Islet precursor cell (in vitro differentiated cells): ENCODE measurements at places on chromosomes 5 and 9.

GRCh38 chr9:133959171-133959570 lies 33.0 kb downstream of the VAV2 start:
- no peak for DNase-seq

DNA sequence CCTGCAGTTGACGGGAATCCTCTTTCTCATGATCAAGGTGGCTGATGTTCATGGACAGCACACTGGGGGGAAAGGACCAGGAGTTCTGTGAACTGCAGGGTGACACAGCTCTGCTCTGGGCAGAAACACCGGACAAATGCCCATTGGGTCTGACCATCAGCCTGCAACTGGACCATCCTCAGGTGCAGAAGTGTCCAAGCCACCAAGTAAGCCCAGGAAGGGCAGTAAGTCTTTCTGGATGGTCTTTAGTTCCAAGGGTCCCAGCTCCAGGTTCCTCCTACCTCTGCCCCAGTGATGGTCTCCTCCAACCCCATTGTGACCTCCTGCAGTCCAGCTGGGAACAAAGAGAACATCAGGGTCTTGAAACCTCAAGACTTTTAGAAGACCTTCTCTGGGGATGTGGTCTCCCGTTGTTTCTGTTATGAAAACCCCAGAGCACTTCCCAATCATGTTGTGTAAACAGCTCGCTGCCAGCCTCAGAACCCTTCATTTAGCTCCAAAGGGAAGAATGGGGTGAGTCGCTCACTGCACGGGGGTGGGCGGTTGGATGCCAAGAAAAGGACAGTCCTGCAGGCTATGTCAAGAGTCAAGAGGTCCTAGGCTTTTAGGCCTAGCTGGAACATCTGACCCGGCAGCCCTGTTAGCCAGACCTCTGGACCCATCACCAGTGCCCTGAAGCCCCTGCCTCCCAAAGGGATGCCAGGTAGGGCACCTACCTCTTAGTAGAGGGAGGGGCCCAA lies 41.8 kb upstream of the TCF7 start:
- no peak for DNase-seq

- DNase-seq: no peak
Observed at GRCh38 chr5:93099902-93100347, 481.1 kb downstream of the NR2F1-AS1 start.

DNA sequence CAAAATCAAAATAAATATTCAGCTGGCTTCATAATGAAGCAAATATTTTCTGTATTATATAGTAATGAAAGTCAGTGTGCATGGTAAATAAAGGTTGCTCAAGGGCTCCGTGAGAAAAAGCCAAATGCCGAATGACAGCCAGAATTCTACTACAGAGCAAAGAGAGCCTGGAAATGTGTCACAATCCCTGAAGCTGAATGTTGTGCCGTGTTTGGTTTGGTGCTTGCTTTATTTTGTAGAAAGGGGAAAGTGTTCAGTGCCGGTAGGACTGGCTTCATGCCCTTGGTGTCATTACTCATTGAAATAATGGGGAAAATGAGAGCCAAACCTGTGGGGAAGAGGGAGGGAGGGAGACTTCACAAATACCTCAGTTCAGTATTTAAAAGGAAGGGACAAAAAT lies 26.8 kb upstream of the ADAMTSL1 start:
- DNase-seq: no peak

DNA sequence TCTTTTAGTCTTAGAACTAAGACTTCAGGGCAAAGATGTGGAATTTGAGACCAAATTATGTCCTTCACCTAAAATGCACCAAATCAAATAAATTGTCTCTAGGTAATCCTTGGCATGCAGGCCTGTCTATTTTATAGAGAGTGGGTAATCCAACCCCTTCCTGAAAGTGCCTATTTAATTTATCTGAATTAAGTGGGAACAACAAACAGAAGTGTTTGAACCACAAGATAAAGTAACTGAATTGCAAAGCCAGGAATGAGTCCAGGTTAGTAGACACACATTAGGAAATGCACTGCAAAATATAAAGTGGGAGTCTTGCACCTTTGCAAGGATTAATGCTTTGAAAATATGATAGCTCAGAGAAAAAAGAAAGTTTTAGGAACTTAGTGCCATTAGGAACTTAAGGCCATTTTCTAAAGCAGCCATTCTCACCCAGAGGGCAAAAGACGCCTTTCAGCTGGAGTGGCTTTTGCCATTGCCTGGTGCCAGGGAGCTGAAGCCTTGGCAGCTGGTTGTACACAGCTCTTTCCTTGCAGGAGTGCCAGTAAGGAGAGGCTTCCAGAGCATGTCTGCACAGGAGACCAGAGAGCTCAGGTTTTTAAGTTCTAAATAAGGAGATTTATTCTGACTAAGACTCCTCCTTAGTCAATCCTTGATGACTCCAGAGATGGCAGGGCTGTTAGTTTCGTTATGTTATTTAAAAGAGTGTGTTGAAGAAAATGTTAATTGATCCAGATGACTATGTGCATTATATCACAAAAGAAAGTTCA lies 151.7 kb upstream of the ELL2 start:
- DNase-seq: no peak

GRCh38 chr9:78248635-78249034 lies 12.8 kb downstream of the CEP78 start:
- no peak for DNase-seq

DNA sequence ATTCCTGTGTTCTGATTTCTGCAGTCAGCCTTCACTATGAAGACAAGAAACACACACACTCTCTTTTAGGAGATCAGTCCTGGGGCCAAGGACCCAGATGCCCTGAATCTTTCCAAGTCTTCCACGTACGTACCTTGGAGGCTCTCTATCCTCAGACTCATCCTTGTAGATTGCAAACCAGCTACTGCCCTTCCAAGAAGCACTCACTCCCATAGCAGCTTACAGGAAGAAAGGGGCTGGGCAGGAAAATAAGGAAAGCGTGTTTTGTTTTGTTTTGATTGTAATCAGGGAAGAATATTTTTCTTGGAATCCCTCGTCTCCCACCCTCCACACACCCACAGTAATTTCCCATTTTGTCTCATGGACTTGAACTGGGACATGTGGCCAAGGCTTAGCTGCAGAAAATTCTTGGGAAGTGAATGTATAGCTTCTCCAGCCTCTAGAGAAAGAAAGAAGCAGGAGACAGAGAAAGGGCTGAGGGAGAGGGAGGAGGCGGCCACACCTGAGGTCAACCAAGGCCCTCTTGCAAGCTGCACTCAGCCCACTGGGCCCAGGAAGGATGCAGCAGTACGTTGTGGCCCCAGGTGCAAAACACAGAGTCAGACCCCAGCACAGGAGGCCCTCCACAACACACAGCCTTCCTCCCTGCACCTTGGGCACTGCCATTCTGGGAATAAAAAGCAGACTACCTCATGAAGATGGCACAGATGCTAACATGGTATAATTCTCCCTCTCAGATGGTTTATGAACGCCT lies 29.9 kb downstream of the IRX2 start:
- peak; percentile 7 for DNase-seq

DNA sequence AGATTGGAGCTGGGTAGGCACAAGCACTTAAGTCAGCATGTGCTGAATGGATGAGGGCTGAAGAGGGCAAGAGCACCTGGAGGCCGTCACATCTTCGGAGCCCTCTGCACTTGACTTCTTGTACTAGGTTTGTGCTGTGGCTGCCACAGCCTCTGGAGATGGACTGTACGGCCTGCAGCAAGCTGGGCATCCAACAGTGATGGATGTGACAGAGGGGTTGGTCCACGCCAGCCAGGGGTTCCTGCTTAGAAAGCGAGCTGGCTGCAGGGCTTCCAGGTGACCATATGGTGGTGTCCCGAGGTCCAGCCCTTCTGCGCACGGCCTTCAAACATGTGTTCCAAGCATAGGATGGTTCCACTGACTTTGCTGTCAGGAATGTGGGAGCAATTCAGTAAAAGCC lies 65.1 kb upstream of the PHYKPL start:
- peak; percentile 43 for DNase-seq

DNA sequence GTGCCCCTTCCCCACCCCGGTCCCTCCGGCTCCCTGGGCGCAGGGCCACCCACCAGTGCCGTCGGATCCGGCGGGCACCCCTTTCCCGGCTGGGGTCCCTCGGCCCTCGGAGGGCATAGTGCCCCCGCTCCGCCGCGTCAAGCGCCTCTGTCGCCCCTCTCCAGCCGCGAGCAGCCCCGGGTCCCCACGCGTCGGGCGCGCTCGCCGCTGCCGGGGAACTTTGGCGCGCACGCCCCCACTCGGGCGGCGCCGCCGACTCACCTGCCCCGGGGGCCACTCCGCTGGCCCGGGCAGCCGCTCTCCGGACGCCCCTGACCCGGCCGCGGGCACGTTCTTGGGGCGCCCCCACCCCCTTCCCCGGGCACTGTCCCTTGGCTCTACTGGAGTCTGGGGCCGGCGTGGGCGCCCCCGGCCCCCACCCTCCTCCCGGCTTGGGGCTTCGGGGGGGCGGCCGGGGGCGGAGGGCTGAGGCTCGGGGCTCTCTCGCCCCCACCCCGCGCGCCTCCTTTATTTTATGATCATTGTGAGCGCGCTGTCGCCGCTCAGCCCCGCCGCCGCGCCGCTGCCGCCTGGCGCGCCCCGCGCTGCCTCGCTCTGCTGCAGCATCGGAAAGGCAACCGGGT lies 1.1 kb upstream of the FAM78A start:
- DNase-seq: no peak

DNA sequence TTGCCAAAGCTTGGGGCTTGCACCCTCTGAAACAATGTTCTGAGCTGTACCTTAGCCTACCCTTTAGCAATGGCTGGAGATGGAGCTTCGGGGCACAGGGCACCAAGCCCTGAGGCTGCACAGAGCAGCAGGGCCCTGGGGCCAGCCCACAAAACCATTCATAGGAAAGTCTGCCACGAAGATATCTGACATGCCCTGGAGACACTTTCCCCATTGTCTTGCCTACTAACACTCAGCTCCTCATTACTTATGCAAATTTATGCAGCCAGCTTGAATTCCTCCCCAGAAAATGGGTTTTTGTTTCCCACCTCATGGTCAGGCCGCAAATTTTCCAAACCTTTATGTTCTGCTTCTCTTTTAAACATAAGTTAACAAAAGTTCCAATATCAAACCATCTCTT lies 105.7 kb downstream of the DTWD2 start:
- DNase-seq: no peak

GRCh38 chr5:64526734-64527439 lies 21.1 kb downstream of the RGS7BP start:
- DNase-seq: no peak

- no peak for DNase-seq
Observed at GRCh38 chr5:7391215-7391614, 4.7 kb upstream of the ADCY2 start.

DNA sequence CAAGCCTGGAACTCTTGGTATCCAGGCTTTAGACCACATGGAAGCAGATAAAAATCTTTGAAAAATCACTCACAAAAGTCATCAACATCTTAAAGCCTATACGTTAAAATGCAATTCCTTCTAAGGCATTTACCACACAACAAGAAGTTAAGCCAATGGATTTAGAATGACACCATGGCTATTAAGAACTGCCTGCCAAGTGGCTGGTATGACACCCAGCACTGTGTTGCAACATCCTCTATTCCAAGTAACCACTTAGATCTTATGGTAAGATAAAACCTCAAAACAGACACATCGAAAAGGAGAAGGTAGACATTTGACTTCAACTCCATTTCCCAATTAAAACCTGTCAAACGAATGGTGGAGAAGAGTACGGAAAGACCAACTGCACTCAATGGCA lies 344.2 kb upstream of the SLC30A5 start:
- DNase-seq: no peak

DNA sequence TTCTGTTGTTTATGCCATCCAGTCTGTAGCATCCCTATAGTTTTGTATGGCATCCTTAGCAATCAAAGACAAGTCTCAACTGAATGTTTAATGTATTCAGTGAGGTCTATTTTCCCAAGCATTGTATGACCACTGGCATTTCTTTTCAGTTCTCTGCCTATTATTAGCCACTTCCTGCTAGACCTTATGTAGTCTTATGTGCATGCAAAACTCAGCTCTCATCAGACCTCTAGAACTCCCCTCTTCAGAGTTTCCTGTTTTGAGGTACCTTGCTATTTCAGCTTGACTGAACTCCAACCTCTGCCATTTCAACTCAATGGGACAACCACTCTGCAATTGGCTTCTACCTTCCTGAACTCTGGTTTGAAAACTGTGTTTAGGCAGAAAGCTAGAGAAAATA lies 113.2 kb downstream of the SLC25A46 start:
- no peak for DNase-seq

DNA sequence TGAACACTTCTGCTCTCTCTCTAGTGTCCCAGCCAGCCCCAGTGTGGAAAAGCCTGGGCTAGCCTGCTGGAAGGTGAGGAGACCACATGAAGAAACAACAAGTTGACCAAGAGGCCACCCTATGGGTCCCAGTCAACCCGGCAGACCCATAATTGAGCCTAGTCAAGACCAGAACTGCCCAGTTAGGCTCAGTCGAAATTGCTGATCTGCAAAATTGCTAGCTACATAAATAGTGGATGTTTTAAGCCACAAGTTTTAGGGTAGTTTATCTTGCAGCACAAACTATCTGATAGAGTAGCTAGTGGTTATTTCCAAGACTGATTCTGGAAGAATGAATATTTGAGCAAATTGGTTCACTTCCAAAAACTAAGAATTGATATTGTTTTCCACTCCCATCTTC lies 82.3 kb upstream of the CCDC112 start:
- DNase-seq: no peak

- no peak for DNase-seq
Observed at GRCh38 chr5:34891981-34892380, 23.3 kb downstream of the RAD1 start.

DNA sequence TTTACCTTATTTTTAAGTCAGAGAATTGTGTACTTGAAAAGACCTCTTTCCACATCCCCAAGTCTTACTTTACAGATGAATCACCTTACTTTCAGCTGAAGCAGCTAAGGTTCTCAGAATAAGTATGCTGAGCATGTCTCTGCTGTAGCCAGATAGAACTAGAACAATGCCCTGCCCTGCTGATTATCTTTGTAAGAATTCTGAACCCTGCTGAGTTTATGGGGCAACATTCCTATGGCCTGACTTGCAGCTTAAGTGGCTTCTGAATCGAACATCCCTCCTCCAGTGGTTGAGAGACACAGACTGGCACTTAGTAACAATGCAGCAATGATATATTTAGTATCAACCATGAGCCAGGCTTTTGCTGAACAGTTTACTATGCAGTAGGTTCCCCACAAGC lies 592.0 kb upstream of the WWC1 start:
- peak; percentile 96 for DNase-seq

DNA sequence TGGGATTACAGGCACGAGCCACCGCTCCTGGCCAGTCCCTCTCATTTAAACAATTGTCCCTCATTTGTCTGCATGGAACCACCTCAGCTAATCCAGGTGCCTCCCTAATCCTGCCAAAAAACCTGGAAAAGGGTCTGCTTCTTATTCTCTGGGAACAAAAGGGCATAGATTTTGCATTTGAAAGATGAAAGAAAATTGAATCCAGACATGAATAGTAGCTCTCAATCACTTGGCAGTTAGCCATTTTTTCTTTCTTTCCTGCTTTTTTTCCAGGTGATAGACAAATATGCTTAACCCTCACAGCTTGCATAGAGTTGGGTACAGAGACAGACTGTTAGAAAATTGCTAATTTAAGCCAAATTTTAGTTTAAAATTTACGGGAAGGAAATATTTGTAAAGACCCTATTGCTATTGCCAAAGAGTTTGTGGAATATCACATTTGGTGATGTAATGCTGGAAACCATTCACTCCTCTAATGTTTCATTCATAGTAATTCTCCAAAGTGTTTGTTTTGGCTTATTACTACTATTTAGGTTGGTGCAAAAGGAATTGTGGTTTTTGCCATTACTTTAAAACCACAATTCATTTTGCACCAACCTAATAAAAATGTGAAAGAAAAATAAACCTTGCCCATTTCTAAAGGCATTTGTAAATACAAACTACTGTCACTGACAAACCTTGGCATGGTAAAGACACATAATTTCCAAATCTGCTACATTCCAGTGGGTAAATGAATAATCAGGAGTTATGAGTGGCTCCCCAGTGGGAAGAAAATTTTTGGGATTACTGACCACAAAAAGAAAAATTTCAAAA lies 80.5 kb upstream of the JAK2 start:
- no peak for DNase-seq
